T-helper 22 cell (primary cell): ENCODE measurements at places on chromosomes 5 and 9.

GRCh38 chr5:43798740-43799139 lies 195.8 kb downstream of the NNT start:
- DNase-seq, result no peak

GRCh38 chr9:8071445-8071798 lies 271.8 kb upstream of the DMAC1 start:
- DNase-seq, result no peak

DNA sequence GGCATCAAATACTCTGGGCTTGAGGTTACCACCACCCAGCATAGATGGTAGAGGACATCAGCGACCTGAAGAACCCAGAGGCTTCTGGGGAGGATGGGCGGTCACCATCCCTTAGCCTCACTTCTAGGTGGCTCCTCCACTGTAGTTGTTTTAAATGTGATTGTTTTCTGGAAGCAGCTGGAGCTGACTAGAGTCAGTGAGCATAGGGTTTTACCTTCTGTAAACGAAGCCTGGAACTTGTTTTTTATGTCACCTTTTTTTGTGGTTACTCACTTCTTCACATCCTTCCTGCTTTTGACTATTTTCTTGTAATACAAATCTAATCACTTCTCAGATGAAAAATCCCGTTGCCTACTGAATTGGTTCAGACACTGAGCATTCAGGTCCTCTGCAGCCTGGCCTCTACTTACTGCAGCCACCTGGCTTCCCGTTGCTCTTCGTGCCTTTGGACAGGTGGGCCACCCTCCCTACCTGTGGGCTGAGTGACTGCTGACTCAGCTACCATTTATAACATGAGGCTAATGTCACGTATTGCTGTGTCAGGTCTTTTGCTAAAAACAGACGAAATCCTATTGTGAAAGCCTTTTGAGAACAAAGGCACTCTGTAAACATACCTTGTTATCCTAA lies 167.8 kb downstream of the MAN2A1 start:
- no peak for DNase-seq

GRCh38 chr9:694403-695154 lies 146.9 kb upstream of the DMRT1 start:
- no peak for DNase-seq

DNA sequence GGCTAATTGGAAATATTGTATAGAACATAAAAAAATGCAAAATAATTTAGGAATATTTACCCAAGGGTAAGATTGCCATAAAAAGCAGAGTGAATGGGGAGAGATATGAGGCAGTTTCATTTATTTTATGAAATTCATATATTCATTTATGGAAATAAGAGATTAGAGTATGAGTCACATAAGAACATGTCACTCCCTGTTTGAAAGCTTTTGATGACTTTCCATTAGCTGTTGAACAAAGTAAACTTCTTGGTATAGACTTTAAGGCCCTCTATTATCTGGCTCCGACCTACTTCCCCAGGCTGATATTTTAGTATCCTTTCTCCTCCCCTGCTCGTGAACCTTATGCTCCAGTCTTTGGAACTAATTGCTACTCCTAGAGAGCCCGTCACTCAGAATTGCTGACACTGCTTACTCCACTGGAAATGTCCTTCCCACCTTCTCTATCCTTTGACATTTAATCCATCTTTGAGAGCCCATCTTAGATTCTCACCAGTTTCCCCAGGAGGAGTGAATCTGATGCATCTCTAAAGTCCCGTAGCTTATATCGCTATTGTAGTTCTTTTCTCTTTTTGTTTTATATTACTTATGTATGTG lies 8.9 kb upstream of the ACTBL2 start:
- no peak for DNase-seq

DNA sequence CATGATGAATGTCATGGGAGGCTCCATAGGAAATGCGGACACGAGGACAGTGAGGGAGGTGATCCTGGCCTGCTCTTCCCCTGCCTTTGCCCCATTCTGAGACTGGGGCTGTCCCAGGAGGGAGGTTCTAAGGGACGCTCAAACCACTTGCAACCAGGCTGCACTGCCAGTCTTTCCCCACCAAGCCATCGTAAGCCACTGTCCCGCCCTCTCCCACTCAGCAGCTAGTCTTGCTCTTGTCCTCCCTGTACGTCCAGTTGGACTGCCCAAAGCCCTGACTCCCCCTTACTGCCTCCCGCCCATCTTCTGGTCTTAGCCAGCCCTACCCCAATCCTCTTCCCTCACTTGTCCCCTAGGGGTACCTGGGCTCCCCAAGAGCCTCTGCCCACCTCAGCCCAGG lies 115.7 kb downstream of the FSTL4 start:
- no peak for DNase-seq

- no peak for DNase-seq
These were observed 123.3 kb upstream of the MVB12B start for GRCh38 chr9:126203313-126203712.

- no peak for DNase-seq
These were observed 67.9 kb upstream of the RXRA start for GRCh38 chr9:134258332-134258731.

- no peak for DNase-seq
These were observed 94.9 kb upstream of the NR4A3 start for GRCh38 chr9:99726758-99727157.

DNA sequence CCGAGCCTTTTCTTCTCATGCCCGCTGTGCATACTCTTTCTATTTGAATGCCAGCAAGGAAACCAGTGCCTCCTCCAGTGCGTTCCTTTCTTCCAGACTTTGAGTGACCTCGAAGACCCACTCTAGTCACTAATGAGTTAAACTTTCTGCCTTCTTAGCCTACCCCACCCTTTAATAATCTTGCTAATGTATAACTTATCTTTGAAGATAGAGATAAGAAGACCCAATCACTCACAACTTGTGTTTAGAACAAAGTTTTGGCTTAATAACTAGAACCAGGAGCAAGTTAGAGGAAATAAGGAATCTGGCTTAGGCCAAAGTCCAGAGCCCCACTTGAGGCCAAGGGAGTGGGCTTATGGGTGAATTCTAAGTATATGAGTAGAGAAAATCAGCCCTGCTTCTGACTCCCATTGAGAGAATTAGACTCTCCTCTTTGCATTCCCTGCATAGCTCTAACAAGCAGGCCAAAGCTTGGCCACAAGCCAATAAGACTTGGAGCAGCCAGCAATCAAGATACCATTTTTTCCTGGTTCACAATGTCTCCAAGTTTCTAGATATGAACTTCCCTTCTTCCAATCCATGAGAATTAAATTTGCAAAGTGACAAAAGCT lies 181.5 kb upstream of the PIK3R1 start:
- DNase-seq, result no peak

GRCh38 chr9:128910906-128911305 lies 9.9 kb upstream of the PHYHD1 start:
- no peak for DNase-seq

DNA sequence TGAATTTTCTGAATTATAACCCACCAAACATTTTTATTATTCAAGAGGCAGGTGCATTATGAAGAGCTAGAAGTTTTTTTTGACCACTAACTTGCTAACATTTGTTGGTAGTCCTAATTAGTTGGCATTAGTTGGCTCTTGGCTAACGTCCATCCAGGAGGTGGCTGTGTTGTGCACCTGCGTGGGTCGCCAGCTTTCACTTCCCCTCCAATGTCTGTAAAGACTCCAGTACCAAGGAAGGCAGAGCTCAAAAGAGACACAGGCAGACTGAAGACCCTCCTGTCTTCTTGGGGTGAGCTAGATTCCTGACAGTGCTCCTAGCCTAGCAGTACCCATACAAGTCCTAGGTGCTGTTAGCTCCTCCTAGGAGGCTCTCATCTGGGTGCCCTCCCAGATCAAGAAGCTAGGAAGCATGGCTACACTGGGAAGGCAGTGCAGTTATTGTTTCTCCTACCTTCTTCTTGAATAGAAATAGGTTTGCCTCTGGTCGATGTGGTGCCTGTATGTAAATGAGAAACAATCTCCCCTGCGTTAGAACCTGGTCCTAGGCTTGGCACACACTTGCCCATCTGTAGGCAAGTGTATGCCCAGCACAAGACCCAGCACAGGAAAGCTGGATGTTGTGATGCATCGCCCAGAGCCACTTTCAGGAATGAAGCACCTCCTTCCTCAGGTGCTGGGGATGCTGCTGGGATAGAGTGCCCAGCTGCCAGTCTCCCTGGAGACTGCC lies 190.9 kb downstream of the ICE1 start:
- DNase-seq, result no peak

DNA sequence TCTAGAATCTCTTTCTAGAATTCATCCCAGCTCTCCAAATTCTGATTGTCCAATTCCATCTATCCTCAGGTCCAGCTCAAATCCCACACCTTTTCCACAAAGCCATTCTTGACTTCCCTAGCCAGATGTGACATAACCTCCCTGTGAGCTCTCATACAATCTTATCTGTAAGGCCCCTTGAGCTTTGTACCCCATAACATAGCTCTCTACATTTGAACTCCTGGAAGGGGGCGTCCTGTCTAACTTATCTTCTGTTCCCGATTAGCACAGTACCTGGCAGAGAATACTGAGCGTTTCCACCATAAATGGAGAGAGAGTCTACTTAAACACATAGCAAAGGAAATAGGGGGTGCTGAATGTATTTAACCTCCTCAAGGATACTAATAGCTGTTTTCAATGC lies 251.6 kb upstream of the RGMB start:
- no peak for DNase-seq

DNA sequence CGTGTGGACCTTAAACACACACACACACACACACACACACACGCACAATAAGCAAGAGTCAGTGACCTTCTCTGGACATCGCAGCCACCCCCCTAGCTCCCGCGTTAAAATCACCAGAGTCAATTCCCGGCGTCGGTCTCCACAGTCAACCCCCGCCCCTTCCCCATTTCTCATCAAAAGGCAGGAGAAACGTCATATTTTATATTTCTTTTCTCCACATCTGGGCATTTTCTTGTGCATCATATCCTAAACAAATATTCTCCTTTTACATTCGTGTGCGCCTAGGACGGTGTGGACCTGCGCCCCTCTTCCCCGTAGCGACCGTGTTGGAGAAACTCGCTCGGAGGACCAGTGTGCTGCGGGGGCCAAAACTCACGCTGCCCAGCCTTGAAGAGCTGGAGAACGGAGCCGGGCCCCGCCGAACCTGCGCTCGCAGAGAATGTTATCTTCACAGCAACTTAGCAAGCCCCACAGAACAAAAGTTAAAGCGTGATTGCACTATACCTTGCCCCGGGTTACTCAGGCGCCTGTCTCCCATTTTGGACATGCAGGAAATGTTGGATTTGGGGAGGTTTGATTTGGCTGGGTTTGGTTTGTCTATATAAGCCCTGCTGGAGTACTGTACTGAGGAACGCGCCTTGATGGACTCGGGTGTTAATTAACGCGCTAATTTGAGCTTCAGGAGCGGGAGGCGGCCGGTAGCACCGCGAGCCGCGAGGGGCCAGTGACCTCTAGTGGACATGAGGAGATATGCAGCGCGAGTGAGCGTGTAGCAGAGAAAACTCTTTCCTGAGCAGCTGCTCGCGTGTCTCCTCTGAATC lies 192.4 kb downstream of the MEF2C start:
- peak; percentile 25 for DNase-seq

- peak; percentile 25 for DNase-seq
These were observed at the start of gene F2R for GRCh38 chr5:76715736-76716455. F2R (plus strand) TSS chr5:76716126; CDS start chr5:76716308, 182 bp downstream.
